Activated T-helper 9 cell treated with anti-CD3 and anti-CD28 coated beads, Interleukin-2, amount 50 U/mL, for 16 hours (primary cell): ENCODE measurements at places on chromosomes 3 and 15.

GRCh38 chr15:47541562-47541961 lies 175.7 kb upstream of the SEMA6D start:
- no peak for DNase-seq

GRCh38 chr15:65521350-65521749 lies 3.9 kb upstream of the DPP8 start:
- no peak for DNase-seq

DNA sequence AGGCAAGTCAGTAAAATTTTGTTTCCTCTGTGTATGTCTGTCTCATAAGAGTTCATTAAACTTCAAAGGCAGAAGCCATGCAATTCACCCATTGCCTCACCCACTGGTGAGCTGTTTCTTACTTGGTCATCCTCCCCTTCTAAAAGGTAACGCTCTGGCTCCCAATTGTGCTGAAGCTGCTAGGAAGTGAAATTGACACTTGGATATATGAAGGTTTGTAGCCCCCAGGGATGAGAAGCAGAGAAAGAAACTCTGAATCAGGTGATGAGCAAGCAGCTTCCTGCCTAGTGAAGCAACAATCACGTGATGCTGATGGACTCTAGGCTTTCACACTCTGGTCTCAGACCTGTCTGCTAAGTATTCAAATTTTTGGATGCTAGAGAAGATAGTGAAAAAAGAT lies 70.7 kb downstream of the CD200R1L start:
- DNase-seq = no peak

- no peak for DNase-seq
Measured at GRCh38 chr3:38610934-38611333, 38.6 kb downstream of the SCN5A start.

GRCh38 chr3:138442433-138442832 lies 8.0 kb downstream of the ESYT3 start:
- DNase-seq = no peak
